Endodermal cell (in vitro differentiated cells): ENCODE measurements at places on chromosomes 12 and 14.

DNA sequence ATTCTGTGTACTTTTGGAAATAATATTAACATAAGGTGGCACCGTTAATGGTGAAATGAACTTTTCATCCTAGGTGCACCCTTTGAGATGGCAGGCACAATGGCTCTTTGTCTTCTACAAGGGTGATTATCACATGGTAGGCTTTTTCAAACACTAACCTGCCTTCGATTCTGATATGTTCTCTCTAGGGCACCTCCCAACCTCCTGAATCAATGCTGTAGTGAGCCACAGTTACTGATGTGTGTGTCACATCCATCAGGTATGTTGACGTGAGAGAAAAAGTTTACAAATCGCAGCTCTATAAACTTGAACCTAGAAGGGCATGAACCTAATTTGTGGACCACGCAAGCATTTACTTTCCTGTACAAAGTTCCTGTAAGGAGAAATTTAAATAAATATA, 25.4 kb downstream of the PDE3A start:
- DNase-seq = no peak
- peaks cover 3% of the 10 kb centered on the region for H3K4me1 ChIP-seq
- H3K36me3 ChIP-seq = no peaks in the 10 kb centered on the region
- no peak overlapping the region for H3K27ac ChIP-seq
- no peak overlapping the region for H3K4me3 ChIP-seq
- peaks cover 18% of the 10 kb centered on the region for H3K27me3 ChIP-seq

GRCh38 chr14:100698666-100699448, 27.8 kb upstream of the DLK1 start:
- peaks cover 4% of the 10 kb centered on the region for H3K27me3 ChIP-seq
- H3K27ac ChIP-seq = no peak overlapping the region
- peaks cover 12% of the 10 kb centered on the region for H3K4me1 ChIP-seq
- no peak for DNase-seq
- H3K4me3 ChIP-seq = no peak overlapping the region

DNA sequence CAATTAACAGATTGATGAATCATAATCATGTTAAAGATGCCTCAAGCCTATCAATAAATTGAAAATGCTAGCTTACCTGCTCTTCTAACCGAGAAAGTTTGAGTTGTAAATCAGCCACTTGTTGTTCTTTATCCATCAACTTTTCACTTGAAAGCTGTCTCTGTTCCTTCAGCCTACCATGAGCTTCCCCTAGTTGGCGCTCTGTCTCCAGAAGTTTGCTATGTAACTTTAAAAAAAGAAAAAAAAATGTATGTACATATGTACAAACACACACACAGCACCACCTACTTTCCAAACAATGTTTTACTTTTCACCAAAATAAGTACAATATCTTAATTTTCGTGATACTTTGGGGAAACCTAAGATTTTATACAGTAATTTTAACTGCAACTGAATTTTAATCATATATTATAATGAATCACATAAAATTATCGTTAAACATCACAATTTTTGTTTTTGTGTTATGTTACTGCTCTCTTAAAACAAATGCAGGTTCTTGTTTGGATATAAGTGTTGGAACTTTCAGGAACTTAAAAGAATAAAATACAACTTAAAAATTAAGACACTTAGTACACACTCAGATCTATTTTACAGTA, 101.2 kb downstream of the EEA1 start:
- no peaks in the 10 kb centered on the region for H3K27me3 ChIP-seq
- H3K4me1 ChIP-seq = no peaks in the 10 kb centered on the region
- no peak overlapping the region for H3K4me3 ChIP-seq
- H3K36me3 ChIP-seq = peaks cover 68% of the 10 kb centered on the region
- DNase-seq = peak; percentile 73
- no peak overlapping the region for H3K27ac ChIP-seq

GRCh38 chr14:35375558-35376025, 29.0 kb downstream of the NFKBIA start:
- DNase-seq = no peak
- no peak overlapping the region for H3K4me3 ChIP-seq
- no peaks in the 10 kb centered on the region for H3K27me3 ChIP-seq
- H3K27ac ChIP-seq = no peak overlapping the region

DNA sequence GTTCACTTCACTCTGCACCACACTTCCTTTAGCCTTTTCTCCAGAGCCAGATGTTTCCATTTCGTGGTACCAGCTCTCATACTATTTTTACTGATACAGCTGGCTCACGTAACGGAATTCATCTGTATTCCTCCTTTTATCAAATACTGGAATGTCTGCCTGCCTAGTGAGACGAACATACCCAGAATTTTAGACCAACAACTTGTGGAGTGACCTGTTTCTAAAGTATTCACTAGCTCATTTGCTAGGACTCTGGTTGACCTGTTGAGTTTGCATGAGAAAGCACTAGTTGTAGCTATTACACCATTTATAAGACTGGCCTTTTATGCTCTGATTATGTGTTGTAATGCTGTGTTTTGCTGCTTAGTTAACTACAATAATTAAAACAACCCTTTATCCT, 22.6 kb downstream of the KCNA5 start:
- no peak for DNase-seq
- H3K4me3 ChIP-seq = no peak overlapping the region
- no peak overlapping the region for H3K27ac ChIP-seq
- H3K36me3 ChIP-seq = no peaks in the 10 kb centered on the region
- H3K4me1 ChIP-seq = peaks cover 13% of the 10 kb centered on the region
- H3K27me3 ChIP-seq = peaks cover 13% of the 10 kb centered on the region

- H3K27me3 ChIP-seq = no peaks in the 10 kb centered on the region
- no peaks in the 10 kb centered on the region for H3K36me3 ChIP-seq
- H3K4me1 ChIP-seq = no peaks in the 10 kb centered on the region
Measured at GRCh38 chr14:26828741-26829140, 230.9 kb upstream of the NOVA1 start.

DNA sequence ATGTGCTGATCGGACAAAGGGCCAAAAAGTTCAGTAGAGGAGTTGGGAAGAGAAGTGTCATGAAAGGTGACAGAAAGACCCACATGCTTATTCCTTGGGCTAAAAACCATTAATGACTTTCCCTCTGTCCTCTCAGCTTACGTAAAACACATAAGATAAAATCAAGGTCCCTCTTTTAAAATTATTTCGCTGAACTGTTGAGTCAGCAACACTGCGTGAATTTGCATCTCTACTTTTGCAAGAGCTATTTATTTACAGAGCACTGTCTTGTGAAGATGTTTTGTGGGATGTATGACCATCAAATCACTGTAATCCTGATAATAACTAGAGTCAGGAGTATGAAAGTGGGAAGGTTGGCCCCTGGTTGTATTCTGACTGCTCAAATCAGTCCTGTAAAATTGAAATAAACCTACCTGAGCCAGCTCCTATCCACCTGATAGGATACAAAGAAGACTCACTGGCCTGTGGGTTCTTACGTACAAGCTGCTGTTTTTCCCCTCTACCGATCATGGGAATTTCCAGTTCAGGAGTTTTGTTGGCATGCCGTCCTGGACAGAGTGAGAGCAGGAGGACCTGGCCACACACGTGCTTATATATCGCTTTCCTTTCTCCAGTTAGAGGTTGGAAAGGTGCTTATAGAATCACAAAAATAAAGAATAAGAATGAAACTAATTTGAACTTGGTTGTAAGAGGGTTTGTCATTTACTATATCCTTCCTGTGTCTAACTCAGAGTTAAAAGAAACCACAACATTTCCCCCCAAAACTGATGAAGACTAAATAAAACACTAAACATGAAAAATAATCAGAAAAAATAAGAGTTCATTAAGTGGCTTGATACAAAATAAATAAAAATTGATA, 42.9 kb downstream of the IFNG-AS1 start:
- H3K36me3 ChIP-seq = no peaks in the 10 kb centered on the region
- no peak overlapping the region for H3K4me3 ChIP-seq
- H3K4me1 ChIP-seq = no peaks in the 10 kb centered on the region
- H3K27me3 ChIP-seq = no peaks in the 10 kb centered on the region
- no peak overlapping the region for H3K27ac ChIP-seq
- no peak for DNase-seq

- no peaks in the 10 kb centered on the region for H3K36me3 ChIP-seq
- H3K4me3 ChIP-seq = no peak overlapping the region
- H3K27me3 ChIP-seq = no peaks in the 10 kb centered on the region
Measured at GRCh38 chr12:115155665-115156645, 472.0 kb upstream of the TBX3 start.

DNA sequence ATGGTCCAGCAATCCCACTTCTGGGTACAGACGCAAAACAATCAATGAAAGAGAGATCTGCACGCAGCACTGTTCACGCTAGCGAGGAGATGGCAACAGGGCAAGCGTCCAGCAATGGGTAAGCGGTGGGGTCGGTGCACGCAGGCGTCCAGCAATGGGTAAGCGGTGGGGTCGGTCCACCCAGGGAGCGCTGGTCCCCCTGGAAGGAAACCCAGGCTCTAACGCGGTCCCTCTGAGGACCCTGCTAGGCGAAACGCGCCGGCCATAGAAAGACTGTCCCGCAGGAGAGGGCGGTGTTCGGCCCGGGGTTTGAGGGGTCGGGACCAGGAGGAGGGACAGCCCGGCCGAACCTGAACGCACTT, 618 bp upstream of the PGAM5 start:
- no peaks in the 10 kb centered on the region for H3K4me1 ChIP-seq
- no peaks in the 10 kb centered on the region for H3K27me3 ChIP-seq
- peak; percentile 87 for DNase-seq
- H3K36me3 ChIP-seq = peaks cover 11% of the 10 kb centered on the region
- H3K27ac ChIP-seq = peak overlapping the region; percentile 77

- no peak overlapping the region for H3K27ac ChIP-seq
- H3K4me1 ChIP-seq = peaks cover 28% of the 10 kb centered on the region
- H3K4me3 ChIP-seq = peak overlapping the region; percentile 89
- no peaks in the 10 kb centered on the region for H3K36me3 ChIP-seq
Measured at GRCh38 chr14:64708148-64709004, 4.2 kb downstream of the PLEKHG3 start.

DNA sequence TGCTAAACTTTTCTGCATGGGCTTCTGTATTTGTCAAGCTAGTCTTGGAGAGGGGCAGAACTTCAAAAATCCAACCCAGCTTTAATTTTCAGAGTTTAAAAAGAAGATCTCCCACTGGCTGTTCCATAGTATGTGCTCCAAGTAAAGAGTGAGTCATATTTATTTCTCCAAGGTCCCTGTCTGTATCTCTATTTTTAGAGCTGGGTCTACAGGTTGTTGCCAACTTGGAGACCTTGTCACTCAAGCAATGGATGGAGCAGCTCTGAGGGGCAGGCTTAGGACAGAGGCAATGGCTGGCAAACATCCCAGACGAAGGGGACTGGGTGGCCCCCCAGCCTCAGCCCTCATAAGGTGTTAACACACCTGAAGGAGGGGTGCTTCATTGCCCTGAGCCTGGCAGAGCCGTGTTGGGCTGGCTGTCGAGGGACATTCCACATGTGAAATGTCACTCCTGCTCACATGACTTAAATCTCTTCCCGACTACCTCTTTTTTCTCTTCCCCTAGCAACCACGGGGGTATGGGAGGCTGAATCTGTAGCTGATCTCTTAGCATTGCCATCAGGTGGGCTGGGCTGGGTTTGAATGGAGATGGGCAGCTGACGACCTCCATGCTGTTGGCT, 103.1 kb downstream of the SMOC1 start:
- no peak overlapping the region for H3K4me3 ChIP-seq
- H3K27ac ChIP-seq = no peak overlapping the region
- H3K4me1 ChIP-seq = peaks cover 4% of the 10 kb centered on the region
- H3K27me3 ChIP-seq = peaks cover 10% of the 10 kb centered on the region
- no peaks in the 10 kb centered on the region for H3K36me3 ChIP-seq

GRCh38 chr12:132414634-132415326, 75.2 kb upstream of the FBRSL1 start:
- DNase-seq = peak; percentile 97
- peaks cover 19% of the 10 kb centered on the region for H3K27me3 ChIP-seq
- H3K36me3 ChIP-seq = no peaks in the 10 kb centered on the region
- no peak overlapping the region for H3K27ac ChIP-seq
- H3K4me1 ChIP-seq = no peaks in the 10 kb centered on the region
- no peak overlapping the region for H3K4me3 ChIP-seq
